ENCODE measurements at places on chromosomes 11 and 22. TPM values are rescaled to one million over a fixed set of nuclear protein-coding genes. Genes with fewer than 3 reads are reported as not detected.
A peak's percentile ranks its signal among the peaks of the same experiment; 100 is the strongest.

IFITM1 gene
- 2,135 TPM for polyA plus RNA-seq

MAPK8IP2 gene
- polyA plus RNA-seq = not detected

BAIAP2L2 gene
- polyA plus RNA-seq = not detected

SCGB1D1 gene
- polyA plus RNA-seq = not detected

TRIM34 gene
- polyA plus RNA-seq = 13.1 TPM

- H3K27me3 ChIP-seq = no peaks in the 10 kb centered on the region
- no peak for DNase-seq
- H3K36me3 ChIP-seq = peaks cover 1% of the 10 kb centered on the region
These were observed 30.7 kb upstream of the TH start for GRCh38 chr11:2202071-2202899.

DNA sequence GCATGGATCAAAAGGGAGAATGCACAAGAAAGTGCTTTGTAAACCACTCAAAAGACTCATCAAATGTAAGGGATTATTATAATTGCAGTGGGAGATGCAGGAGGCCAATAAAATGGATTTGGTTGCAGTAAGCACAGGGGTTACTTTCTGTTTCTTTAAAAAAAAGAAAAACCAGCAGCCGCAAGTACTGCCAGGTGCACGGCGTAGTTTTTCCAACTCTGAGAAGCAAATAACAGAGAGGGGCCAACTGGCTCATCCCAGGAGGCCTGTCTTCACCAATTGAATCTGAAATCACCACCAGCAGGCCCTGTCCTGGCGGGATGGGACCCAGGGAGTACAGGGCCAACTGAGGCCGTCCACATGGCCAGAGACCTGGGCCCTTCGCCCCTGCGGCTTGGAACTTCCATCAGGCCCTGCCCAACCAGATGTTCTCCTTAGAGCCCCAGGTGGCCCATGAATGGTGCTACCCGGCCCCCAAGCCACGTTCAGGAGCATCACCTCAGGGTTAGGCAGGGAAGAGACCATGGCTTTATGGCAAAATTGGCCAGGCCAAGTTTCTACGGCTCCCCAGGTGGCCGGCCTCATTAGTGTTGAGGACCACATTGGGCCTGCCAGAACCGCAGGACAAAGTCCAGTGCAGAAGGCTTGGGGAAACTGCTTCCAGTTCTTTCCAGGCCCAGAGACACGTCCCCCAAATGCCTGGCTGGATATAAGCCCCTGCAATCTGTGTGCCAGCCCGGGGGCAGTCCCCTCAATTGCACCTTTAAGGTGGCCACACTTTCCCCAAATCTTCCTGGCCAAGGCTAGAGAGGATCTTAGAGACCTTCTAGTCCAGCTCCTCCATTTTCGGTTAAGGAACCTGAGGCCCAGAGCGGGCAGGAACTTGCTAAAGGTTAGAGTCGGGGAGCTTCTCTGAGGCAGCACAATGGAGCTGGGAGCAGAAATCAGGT is 61.7 kb downstream of the CHRDL2 start:
- H3K27me3 ChIP-seq = no peaks in the 10 kb centered on the region
- no peak overlapping the region for H3K27ac ChIP-seq
- no peaks in the 10 kb centered on the region for H3K4me1 ChIP-seq
- DNase-seq = no peak
- no peaks in the 10 kb centered on the region for H3K36me3 ChIP-seq

- H3K4me3 ChIP-seq = no peak overlapping the region
- DNase-seq = no peak
- H3K27ac ChIP-seq = no peak overlapping the region
- no peaks in the 10 kb centered on the region for H3K4me1 ChIP-seq
- peaks cover 13% of the 10 kb centered on the region for H3K27me3 ChIP-seq
These were observed 8.3 kb downstream of the GAS2 start for GRCh38 chr11:22674470-22675439.

GRCh38 chr11:30876663-30877396 is 290.7 kb upstream of the MPPED2 start:
- H3K4me3 ChIP-seq = no peak overlapping the region
- no peak overlapping the region for H3K27ac ChIP-seq
- no peak for DNase-seq
- H3K36me3 ChIP-seq = no peaks in the 10 kb centered on the region
- no peaks in the 10 kb centered on the region for H3K4me1 ChIP-seq

GRCh38 chr22:19064354-19065054 is 57.7 kb downstream of the DGCR2 start:
- H3K36me3 ChIP-seq = peaks cover 16% of the 10 kb centered on the region
- no peak for DNase-seq
- H3K4me3 ChIP-seq = no peak overlapping the region
- no peaks in the 10 kb centered on the region for H3K27me3 ChIP-seq
- H3K4me1 ChIP-seq = peaks cover 9% of the 10 kb centered on the region

GRCh38 chr11:29628609-29629008 is 388.2 kb downstream of the KCNA4 start:
- DNase-seq = no peak
- no peaks in the 10 kb centered on the region for H3K36me3 ChIP-seq
- H3K27me3 ChIP-seq = no peaks in the 10 kb centered on the region
- no peaks in the 10 kb centered on the region for H3K4me1 ChIP-seq
- H3K4me3 ChIP-seq = no peak overlapping the region
- H3K27ac ChIP-seq = no peak overlapping the region

GRCh38 chr11:68904248-68904847 is 657 bp downstream of the IGHMBP2 start:
- no peaks in the 10 kb centered on the region for H3K27me3 ChIP-seq
- peak overlapping the region; percentile 96 for H3K4me3 ChIP-seq
- no peak for DNase-seq

- no peak for DNase-seq
- no peaks in the 10 kb centered on the region for H3K36me3 ChIP-seq
- H3K4me3 ChIP-seq = no peak overlapping the region
These were observed 29.7 kb upstream of the IGLL5 start for GRCh38 chr22:22857607-22858558.

DNA sequence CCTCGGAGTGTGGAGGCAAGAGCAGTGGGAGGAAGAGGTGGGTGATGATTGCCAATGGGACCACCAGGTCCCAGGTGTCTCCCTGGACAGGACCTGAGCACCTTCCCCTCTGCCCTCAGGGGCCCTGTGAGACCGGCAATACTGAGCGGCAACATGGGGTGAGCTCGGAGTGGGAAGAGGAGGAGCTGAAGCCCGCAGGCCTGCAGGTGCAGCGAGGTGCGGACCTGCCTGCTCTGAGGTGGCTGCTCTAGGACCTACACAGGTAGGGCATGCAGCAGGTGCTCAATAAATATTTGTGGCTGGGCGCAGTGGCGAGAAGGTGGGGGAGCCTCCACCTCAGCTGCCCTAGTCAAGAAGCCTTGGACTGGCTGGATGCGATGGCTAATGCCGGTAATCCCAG is 12.2 kb upstream of the SUN2 start:
- no peaks in the 10 kb centered on the region for H3K36me3 ChIP-seq
- H3K27me3 ChIP-seq = peaks cover 2% of the 10 kb centered on the region
- H3K4me1 ChIP-seq = peaks cover 13% of the 10 kb centered on the region
- no peak overlapping the region for H3K4me3 ChIP-seq
- no peak for DNase-seq

DNA sequence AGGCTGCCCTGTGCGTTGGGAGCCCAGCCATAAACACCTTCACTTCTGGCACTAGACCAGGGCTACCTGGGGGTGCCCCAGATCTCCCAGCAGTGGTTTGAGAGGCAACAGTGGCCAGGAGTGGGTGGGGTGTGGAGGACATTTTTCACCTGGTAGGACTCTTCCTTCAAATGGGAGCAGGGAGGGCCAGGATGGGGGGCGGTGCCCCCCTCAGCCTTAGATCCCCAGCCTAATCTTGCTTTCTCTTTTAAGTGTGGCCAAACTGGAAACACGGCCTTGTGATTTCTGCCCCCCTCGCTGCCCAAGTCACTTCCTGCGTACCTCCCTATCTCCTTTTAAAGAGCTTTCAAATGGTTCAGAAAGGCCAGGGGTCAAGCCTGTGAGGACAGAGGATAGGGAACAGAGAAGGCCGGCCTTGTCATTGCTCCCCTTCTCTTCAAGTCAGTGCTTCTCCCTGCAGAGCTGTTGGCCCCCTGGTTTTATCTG is 800 bp downstream of the KCNJ5 start:
- no peak overlapping the region for H3K27ac ChIP-seq
- peaks cover 19% of the 10 kb centered on the region for H3K4me1 ChIP-seq
- peaks cover 65% of the 10 kb centered on the region for H3K27me3 ChIP-seq
- no peak overlapping the region for H3K4me3 ChIP-seq
- no peak for DNase-seq

- no peak for DNase-seq
- H3K27ac ChIP-seq = no peak overlapping the region
- H3K36me3 ChIP-seq = no peaks in the 10 kb centered on the region
- H3K27me3 ChIP-seq = peaks cover 48% of the 10 kb centered on the region
These were observed 31.3 kb upstream of the SLN start for GRCh38 chr11:107743191-107743590.

- no peak overlapping the region for H3K4me3 ChIP-seq
- DNase-seq = no peak
- H3K36me3 ChIP-seq = no peaks in the 10 kb centered on the region
- no peak overlapping the region for H3K27ac ChIP-seq
These were observed 11.0 kb downstream of the CSTPP1 start for GRCh38 chr11:46947399-46948077.

- DNase-seq = no peak
- no peak overlapping the region for H3K27ac ChIP-seq
- H3K4me3 ChIP-seq = no peak overlapping the region
- peaks cover 51% of the 10 kb centered on the region for H3K36me3 ChIP-seq
- no peaks in the 10 kb centered on the region for H3K27me3 ChIP-seq
These were observed 21.9 kb downstream of the ZMAT5 start for GRCh38 chr22:29744902-29745301.

DNA sequence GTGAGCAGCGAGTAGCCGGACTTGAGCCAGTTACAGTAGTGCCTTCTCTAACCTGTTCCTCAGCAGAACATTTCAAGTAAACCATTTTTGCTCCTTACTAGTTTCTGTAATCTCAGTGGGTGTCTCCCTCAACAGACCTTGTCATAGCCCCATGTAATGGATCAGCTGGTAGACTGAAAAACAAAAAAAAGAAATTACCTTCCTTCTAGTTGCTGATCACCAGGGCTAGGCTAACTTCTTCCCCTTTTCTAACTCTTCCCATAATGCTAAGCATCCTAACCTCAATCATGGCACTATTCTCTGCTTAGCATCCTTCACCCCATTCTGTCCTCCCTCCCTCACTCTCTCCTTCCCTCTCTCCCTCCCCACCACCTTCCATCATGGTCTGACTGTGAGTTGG is 35.8 kb upstream of the CBX6 start:
- peaks cover 3% of the 10 kb centered on the region for H3K36me3 ChIP-seq
- no peak overlapping the region for H3K27ac ChIP-seq
- H3K27me3 ChIP-seq = peaks cover 30% of the 10 kb centered on the region

DNA sequence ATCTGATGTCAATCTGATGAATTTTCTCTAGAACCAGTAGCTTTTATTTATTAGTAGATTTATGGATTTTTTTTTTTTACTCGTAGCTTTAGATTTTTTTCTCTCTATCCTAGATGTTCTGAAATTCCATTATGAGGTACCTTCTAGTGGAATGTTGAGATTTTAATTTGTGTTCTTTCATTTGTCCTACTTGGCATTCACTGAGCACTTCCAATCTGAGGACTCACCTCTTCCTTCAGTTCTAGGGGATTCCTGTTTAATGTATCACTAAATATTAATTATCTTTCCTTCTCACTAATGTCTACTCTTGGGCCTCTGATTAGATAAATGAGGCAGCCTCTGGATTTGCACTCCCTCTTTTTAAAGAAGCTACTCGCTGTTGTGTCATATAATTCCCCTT is 40.2 kb upstream of the WNT7B start:
- no peak overlapping the region for H3K4me3 ChIP-seq
- peaks cover 5% of the 10 kb centered on the region for H3K4me1 ChIP-seq
- DNase-seq = no peak

- H3K4me1 ChIP-seq = peaks cover 6% of the 10 kb centered on the region
- peaks cover 36% of the 10 kb centered on the region for H3K36me3 ChIP-seq
- no peaks in the 10 kb centered on the region for H3K27me3 ChIP-seq
These were observed 13.5 kb downstream of the MRPL48 start for GRCh38 chr11:73801136-73801535.

DNA sequence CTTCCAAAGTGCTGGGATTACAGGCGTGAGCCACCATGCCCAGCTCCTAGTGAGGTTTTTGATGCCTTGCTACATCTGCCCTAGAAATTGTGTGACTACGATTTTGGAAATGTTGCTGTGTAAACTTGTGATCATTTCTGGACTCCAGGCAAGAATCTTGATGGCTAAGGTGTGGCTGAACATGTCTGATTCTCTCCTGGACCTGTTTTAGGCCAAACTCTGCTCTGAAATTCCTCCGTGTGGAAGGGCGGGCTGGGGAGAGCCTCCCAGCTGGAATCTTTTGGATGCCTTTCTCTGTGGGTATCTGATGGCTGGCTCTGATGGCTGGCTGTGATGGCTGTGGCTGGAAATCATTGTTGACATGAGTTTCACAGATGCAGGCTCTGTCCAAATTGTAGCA is 8.2 kb downstream of the PNPLA3 start:
- no peak overlapping the region for H3K27ac ChIP-seq
- H3K36me3 ChIP-seq = no peaks in the 10 kb centered on the region
- DNase-seq = no peak
- H3K4me3 ChIP-seq = no peak overlapping the region
- peaks cover 2% of the 10 kb centered on the region for H3K27me3 ChIP-seq
- no peaks in the 10 kb centered on the region for H3K4me1 ChIP-seq

DNA sequence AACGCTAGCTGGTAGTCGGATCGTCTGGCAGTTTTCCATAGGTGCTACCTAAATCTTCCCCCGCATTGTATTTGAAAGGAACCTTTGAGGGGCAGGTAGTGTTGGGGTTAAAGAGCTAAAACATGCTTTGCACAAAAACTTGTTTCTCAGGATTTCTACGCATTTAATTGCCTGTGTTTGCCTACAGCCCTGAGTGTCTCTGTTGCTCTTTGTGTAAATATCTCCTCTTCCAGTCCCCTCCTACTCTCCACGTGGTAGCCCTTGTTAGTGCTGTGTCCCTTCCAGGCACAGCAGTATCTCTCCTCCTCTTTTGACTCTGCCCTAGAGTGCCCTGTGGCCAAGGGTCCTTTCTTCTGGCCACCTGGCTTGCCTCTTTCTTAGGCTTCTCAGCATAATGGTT is 81.7 kb downstream of the BARX2 start:
- H3K27me3 ChIP-seq = peaks cover 32% of the 10 kb centered on the region
- no peak overlapping the region for H3K4me3 ChIP-seq
- H3K36me3 ChIP-seq = no peaks in the 10 kb centered on the region
- H3K27ac ChIP-seq = no peak overlapping the region
- no peaks in the 10 kb centered on the region for H3K4me1 ChIP-seq

GRCh38 chr11:2219318-2220017 is 47.9 kb upstream of the TH start:
- H3K27me3 ChIP-seq = peaks cover 10% of the 10 kb centered on the region
- DNase-seq = no peak
- H3K4me1 ChIP-seq = peaks cover 9% of the 10 kb centered on the region
- H3K27ac ChIP-seq = no peak overlapping the region
- peaks cover 27% of the 10 kb centered on the region for H3K36me3 ChIP-seq
- no peak overlapping the region for H3K4me3 ChIP-seq

DNA sequence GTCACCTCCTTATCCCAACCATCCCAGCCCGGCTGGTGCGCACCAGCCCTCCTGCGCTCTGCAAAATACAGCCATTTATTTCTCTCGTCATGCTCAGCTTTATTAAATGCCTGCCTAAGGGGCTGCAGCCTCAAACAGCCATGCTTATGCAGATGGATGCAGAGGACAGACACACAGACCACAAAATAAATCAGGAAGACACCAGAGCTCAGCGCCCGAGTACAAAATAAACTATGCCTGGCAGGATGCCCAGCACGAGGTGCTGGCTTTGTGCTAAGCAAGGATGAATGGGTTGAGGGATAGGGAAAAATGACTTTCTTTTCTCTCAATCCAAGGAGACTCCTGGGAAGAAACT is 70.5 kb downstream of the RPUSD4 start:
- no peak for DNase-seq
- no peaks in the 10 kb centered on the region for H3K4me1 ChIP-seq
- no peaks in the 10 kb centered on the region for H3K27me3 ChIP-seq
- no peak overlapping the region for H3K27ac ChIP-seq
- no peaks in the 10 kb centered on the region for H3K36me3 ChIP-seq

Measured in naive thymus-derived CD8-positive, alpha-beta T cell (primary cell).